SK-N-MC (cell line): ENCODE measurements at places on chromosomes 6 and 20.

- DNase-seq: no peak
Measured at GRCh38 chr6:25927756-25928216, 2.7 kb downstream of the SLC17A2 start.

GRCh38 chr6:79377888-79378348, 143.4 kb upstream of the HMGN3 start:
- no peak for DNase-seq

- DNase-seq: no peak
Measured at GRCh38 chr20:35145141-35145564, 2.0 kb downstream of the EDEM2 start.

- DNase-seq: no peak
Measured at GRCh38 chr6:149037051-149037671, 280.4 kb upstream of the TAB2 start.

GRCh38 chr20:51525241-51526105, 17.0 kb downstream of the NFATC2 start:
- no peak for DNase-seq

- DNase-seq: no peak
Measured at GRCh38 chr6:132413499-132413802, 12.2 kb upstream of the MOXD1 start.

DNA sequence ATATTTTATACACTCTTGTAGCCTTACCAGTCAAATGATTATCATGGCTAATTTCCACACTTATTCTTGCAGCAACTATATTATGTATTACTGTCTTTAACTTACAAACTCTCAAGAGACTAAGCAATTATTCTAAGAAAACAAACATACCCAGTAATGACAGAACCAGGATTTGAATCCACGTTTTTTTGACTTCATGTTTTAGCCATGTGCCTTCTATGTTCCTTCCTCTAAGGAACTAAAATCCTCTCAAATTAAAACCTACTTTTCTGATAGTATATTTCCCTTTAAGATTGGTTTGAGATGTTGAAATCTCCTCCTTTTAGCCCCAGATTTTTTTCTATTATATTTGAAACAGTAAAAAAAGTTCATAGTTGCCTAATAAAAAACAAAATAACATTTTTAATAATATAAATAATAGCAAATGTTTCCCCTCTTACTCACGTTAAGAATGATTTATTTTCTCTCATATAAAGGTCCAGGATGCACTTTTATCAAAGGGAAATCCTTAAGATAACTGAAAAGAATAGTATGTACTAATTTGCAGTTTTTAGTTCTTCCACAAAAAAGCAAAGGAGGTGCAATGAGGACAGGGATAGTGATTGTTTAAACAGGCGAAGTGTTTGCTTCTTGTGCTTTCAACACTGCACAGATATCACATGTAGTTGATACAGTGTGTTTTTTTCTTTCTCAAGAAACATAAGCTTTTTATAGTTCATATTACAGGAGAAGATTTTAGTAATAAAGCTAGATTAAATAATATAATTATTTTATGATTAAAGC, 54.0 kb downstream of the VTA1 start:
- no peak for DNase-seq

DNA sequence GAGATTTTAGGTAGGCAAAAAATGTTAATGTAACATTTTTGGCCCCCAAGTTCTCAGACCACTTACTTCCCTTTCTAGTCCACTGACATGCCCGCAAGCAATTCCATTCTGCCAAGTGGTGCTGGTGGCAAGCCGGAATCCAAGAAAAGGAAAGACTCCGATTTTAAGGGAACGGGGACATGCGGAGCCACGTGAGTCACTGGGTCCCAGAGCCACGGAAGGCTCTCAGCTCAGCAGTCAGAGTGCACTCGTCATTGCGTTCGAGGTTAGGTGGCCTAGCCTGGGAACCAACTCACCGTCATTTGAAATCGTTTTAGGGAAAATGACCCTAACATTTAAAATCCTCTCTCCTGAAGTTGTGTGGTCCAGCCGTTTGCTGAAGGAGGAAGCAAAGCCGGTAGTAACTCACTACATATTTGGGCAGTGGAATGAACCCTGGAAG, 711 bp upstream of the SIRT5 start:
- DNase-seq: no peak

- DNase-seq: no peak
Measured at GRCh38 chr6:63677282-63677681, 41.7 kb downstream of the PHF3 start.

DNA sequence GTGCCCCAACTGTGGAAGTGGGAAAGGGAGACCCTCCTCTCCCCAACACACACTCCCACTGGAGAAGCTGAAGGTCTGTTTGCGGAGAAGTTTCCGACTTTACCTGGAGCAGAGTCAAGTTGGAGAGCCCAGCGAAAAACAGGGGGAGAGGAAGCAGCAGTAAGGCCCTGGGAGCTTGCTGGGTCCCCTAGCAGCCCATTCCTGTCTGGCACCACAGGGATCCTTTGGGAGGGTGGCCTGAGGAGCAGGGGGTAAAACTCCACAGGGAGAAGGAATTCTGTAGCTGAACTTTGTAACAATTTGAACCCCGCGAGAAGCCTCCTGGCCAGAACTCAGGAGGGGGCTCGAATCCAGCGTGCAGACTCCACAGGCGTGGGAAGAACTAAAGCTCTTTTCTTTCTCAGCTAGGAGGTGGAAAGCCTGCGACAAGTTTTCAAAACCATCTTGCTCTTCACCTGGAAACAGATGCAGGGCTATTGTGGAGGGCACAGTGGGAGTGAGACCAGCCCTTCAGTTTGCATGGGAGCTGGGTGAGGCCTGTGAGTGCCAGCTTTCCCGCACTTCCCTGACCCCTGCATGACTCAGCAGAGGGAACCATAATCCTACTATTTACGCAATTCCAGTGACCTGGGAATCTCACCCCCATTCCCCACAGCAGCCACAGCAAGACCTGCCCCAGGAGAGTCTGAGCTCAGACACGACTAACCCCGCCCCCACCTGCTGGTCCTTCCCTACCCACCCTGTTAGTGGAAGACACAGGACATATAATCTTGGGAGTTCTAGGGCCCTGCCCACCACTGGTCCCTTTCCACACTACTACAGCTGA, 25.8 kb downstream of the SERPINB9 start:
- no peak for DNase-seq
